ENCODE measurements at places on chromosomes 12 and 14.

- DNase-seq, result no peak
These were observed 121.2 kb downstream of the DIP2B start for GRCh38 chr12:50626026-50626425.

DNA sequence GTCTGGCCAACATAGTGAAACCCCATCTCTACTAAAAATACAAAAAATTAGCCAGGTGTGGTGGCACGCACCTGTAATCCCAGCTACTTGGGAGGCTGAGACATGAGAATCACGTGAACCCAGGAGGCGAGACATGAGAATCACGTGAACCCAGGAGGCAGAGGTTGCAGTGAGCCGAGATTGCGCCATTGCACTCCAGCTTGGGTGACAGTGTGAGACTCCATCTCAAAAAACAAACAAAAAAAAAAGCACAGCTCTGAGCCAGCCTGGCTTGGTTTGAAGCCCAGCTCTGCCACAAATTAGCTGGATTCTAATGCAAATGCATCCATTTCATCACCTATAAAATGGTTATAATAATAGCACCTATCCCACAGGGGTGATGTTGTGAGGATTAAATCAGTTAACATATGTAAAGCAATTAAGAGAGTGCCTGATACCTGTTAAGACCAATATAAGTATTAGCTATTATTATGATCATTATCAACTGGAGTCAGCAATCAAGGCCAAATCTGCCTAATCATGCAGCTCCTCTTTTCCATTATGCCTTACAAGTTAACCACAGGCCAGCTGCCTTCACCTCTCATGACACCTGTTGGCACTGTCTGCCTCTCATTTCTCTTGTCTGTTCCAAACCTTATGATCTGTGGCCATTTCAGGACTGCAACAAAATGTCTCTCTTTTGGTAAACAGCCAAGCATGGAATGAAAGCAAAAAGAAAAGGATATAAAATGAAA is 2.1 kb downstream of the GNPTAB start:
- no peak for DNase-seq

GRCh38 chr12:54562750-54563356 is 13.5 kb downstream of the PDE1B start:
- DNase-seq, result no peak

DNA sequence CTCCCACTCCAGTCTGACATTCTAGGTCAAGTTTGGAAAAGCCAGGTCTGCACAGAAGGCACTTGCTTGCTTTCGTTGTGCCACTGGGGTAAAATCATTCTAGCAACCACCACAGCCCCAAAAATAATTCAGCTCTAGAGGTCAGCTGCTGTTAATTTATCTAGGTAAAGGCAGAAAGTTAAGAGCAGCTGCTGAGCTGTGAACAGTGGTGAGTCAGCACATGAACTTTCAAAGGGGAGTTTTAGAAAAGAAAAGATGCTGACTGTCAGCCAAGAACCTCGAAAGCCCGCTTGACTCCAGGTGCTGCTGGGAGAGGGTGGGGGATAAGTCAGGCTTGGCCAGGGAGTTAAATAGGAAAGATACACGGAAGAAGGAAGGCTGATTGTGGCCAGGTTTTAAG is 12.7 kb downstream of the CCDC197 start:
- DNase-seq, result no peak

GRCh38 chr14:61119006-61119405 is 138.0 kb downstream of the SLC38A6 start:
- DNase-seq, result no peak

DNA sequence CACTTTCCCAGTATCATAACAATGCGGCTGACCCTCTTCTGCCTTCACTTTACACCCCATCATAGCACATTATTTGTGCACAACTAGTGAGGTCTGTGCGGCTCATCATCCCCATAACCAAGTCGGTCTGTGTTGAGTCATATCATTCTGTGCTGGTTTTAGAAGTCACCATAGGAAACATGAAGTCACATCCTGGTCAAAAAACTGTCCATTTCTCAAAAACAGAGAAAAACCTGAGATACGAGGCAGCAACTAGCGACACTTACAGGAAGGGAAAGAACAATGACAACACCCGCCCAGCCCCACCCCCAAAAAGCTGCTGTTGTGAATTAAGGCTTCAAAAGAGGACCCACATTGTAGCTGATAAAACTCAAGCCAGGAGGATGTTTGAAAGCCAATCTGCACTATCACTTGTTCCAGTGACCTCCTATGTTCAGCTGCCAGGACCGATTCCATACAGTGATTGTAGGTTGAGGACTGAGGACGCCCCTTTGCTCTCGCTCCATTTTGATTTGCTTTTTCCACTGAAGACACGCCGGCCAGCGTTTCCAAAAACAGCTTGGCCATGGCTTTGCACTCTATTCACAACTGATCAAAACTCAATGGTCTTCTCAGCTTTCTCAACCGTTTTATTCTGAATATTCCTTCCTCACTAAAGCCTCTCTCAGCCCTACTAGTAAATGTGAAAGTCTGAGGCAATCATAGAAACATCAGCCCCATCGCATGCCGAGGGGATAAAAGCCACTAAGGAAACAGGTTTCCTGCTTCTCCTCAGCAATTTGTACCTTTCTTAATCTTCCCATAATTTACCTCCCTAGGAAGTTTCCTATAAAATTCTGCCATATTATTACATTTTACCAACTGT is 87.5 kb downstream of the DUSP16 start:
- peak; percentile 57 for DNase-seq

DNA sequence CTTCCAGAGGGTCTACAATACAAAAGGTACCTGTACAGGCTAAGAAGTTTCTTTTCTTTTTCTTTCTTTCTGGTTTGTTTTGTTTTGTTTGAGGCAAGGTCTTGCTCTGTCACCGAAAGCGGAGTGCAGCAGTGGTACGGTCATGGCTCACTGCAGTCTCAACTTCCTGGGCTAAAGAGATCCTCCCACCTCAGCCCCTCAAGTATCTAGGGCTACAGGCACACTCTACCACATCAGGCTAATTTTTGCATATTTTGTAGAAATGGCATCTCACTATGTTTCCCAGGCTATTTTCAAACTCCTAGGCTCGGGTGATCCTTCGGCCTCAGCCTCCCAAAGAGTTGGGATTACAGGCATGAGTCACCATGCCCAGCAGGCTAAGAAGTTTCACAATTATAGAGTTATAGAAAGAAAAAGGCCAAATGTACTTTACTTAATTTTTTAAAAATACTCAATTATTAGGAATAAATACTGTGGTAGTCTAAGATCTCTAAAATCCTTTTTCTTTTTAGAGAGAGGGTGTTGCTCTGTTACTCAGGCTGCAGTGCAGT is 3.0 kb upstream of the PIGH start:
- DNase-seq, result no peak

GRCh38 chr12:93571925-93572711 is at the start of gene SOCS2:
Gene SOCS2, plus strand, starts transcription at chr12:93572675. Its CDS starts 223 bp downstream, at chr12:93572898.
- DNase-seq, result peak; percentile 36

GRCh38 chr12:56834886-56835285 is 71.8 kb downstream of the HSD17B6 start:
- DNase-seq, result no peak

DNA sequence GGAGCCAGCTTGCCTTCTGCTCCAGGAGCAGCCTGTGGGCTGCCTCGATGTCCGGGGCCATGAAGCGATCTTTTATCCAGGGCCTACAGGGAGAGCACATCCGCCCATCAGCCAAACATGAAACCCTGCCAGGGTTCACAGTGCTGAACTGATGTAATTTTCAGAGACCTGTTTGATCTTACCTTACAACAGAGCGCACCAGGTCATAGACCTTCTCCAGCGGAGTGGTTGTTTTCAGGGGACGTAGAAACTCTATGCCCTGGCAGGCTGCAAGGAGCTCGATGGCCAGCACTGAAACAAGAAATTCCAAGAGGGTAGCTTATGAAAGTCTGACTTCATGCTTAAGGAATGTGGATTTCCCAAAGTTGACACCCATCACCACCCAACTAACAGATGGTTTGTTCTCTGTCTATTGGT is 19.7 kb downstream of the HAL start:
- DNase-seq, result no peak

DNA sequence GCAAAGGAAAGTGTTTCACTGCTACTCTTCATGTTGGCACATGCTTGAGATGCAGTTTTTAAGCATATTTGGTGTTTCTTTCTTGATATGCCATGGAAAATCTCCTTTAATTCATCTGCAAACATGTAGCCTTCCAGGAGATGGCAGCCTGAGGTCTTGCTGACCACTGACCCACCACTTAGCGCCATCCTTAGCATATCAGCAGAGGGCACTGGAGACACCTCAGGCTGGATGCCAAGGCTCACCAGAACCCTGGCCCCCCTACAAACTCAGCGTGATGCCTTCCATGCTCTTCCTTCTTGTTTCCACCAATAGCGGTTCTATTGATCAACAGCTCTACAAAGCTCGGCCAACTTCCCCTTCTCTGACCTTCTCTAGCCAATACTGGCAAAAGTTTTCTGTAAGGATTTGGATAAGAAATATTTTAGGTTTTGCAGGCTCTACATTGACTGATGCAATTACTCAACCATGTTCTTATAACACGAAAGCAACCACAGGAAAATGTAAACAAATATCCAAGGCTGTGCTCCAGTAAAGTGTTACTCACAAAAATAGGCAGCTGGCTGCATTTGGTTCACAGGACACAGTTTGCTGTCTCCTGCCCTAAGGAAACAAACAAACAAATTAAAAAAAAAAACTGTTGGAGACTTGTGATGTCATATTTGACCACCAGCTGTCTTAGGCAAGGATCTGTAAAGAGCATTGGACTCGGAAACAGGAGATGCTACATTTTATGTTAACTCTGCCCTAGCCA is 209.7 kb downstream of the SLC15A4 start:
- DNase-seq, result no peak

- no peak for DNase-seq
These were observed 84.0 kb downstream of the SYNE3 start for GRCh38 chr14:95432144-95433093.

DNA sequence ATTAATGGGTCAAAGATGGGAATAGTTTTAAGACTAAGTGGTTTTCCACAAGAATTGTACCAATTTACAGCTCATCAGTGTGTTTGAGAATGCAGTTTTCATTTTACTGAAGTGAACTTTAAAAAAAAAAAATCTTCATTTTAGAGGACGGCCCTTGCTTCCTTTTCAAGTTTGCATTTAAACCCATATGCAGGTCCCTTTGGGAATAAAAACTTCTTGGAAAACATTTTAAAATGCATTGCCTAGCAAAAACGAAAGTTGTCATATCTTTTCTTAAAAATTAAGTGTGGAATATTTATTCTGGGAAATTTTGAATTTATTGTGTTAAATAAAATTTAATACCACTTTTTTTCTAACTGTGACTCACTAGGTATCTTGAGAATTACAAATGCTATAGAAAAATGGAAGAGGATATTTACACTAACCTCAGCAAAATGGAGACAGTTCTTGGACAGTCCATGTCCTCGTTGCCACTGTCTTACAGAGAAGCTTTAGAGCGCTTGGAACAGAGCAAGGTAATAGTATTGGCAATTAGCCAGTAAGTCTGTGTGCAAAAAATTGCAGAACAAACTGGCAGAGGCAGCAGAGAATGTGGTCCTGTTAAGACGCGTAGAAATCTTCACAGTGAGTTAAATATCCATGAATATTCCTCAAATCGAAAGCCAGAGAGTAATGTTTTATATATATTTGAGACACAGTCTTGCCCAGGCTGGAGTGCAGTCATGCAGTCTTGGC is 209.7 kb downstream of the SYNE2 start:
- no peak for DNase-seq

- no peak for DNase-seq
These were observed 16.3 kb downstream of the ZBTB39 start for GRCh38 chr12:56989861-56990610.

DNA sequence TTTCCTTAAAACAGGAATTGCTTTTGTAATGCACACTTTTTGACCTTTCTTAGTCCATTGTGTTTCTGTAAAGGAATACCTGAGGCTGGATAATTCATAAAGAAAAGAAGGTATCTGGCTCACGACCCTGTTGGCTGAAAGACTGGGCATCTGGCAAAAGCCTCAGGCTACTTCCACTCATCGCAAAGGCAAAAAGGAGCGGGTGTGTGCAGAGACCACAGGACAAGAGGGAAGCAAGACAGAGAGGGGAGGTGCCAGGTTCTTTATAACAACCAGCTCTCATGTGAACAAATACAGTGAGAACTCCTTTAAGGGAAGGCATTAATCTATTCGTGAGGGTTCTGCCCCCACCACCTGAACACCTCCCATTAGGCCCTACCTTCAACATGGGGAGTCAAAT is 182.1 kb downstream of the C12orf50 start:
- no peak for DNase-seq

GRCh38 chr12:63668028-63668799 is at the start of gene DPY19L2:
Gene DPY19L2, minus strand, starts transcription at chr12:63668493. Its CDS starts 100 bp downstream, at chr12:63668393.
- DNase-seq, result peak; percentile 7

DNA sequence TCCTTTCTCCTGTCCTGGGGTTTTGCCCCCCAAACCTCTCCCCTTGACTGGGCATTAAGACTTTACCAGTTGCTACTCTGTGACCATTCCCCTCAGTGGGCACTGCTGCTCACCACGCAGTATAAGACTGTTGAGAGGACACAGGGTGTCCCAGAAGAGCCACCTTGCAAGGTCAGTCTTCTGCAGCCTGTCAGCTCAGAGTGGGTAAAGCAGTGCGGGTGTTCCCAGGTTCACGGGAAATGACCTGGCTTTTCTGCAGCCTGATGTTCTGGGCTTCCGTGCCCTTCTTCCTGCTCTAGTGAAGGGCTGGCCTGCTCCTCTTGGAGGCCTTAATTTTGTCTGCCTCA is 34.2 kb downstream of the KCNA1 start:
- no peak for DNase-seq

DNA sequence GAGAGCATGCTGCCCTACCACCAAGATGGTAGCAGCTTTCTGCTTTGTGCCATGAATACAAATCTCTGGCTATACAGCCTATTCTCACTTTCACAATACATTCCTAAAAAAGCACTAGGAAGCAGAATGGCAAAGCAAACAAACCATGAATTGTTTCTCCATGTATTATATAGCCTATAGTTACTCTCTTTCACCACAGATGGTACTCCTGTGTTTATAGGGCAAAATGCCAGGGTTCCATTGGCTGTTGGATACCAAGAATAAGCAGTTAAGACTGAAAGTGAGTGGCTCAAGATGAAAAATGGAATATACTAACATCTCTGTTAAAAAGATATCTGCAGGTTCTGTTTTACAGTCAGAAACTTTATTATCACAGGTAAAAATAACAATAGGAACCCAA is 11.1 kb downstream of the ARF3 start:
- no peak for DNase-seq

DNA sequence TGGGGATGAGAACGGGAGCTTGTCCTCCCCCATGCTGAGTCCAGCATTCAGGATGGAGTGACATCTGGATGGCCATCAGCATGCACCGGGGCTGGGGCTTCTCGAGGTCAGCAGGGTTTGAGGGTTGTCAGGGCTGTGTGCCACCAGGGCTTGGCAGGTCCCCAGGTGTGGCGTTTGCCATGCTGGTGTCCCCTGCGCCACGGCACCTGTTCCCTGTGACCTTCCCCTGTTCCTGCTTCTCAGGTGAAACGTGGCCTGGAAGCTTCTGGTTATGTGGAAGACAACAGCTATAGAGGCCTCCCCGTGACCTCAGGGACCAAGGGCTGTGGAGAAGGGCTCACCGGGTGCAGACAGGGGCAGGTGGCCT is 152.4 kb downstream of the KIF26A start:
- no peak for DNase-seq

- DNase-seq, result no peak
These were observed 579 bp upstream of the CLMN start for GRCh38 chr14:95320078-95320895.

GRCh38 chr12:76871742-76872141 is 7.1 kb downstream of the CSRP2 start:
- no peak for DNase-seq

Data from activated CD4-positive, alpha-beta T cell treated with anti-CD3 and anti-CD28 coated beads, Interleukin-2, amount 10 ng/mL, durations not matched to agents 7 days and 5 days (primary cell).